NCI-H774 (cell line): ENCODE measurements at places on chromosomes 13 and 19.

DNA sequence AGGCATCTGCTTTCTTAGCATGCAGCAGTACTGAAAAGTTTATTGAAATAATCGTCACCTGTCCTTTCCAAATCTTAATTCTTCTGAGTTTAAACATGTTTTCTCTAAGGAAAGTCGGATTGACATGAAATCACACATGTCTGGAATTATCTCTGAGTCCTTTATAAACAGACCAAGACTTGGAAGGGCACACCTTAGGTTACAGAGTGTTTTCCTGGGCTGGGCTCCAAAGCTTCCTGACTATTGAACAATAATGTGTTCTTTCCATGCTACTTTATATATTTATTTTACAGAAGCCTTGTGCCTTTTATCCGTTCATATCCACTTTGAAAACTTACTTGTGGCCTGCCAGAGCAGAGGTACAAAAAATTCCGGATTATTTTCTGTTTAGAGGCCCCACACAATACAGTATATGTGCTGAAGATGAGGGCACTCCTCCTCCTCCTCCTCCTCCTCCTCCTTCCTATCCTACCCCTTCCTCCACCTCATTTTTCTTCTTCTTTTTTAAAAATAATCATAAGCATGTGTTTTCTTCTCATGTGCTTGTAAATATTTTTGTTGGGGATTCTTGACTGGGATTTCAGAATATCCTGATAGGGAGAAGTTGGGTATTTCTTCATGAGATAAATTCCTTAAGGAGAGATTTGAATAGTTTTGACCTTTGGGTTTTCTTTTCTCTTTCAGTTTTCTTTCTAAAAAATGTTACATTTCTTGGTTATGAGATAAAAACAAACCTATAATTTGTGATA lies 52.3 kb downstream of the LRCH1 start:
- no peak for DNase-seq

DNA sequence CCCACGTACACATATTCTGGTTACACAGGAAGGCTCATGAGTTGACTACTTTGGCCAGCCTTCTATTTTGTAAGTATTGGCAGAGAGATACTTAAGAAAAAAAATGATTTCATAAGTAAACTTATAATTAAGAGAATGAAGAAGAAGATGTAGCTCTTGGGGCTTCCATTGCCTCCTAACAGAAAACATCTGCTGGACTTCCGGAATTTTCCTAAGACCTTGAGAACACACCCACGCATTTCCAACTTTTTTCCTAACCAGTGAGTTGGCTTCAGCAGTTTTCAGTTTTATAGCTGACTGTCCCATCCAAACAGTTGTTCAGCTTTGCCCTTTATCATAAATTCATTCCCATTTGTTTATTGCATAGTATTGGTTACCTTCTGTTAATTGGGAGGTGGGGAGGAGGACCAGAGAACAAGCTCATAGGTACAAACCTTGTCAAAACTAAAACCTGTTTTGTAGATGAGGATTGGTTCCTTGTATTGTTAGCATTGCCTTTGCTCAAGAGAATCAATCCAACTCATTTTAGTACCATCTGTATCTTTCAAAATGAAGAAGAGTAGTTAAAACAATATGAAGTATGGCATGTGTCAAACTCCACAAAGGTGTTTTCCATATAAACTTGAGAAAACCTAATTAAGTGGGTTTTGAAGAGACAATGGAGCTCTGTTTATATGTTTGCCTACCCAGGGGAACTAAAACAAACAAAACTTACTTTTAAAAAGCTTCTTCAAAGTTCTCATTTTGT lies 93.9 kb downstream of the COL4A2 start:
- no peak for DNase-seq

DNA sequence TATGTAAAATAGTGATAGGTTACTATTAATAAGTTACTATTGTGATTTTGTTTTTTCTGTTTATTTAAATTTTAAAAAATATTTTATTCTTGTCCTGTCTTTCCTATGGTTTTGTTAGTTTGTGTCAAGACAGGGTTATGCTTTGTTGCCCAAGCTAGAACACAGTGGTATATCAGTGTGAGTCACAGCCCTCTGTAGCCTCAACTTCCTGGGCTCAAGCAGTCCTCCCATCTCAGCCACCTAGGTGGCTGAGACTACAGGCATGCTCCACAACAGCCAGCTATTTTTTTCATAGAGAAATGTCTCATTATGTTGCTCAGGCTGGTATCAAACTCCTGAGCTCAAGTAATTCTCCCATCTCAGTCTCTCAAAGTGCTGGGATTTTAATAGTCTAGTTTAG lies 99.5 kb downstream of the ZNF675 start:
- DNase-seq, result no peak

GRCh38 chr13:99905224-99905623 lies 66.3 kb downstream of the ZIC5 start:
- DNase-seq, result no peak

DNA sequence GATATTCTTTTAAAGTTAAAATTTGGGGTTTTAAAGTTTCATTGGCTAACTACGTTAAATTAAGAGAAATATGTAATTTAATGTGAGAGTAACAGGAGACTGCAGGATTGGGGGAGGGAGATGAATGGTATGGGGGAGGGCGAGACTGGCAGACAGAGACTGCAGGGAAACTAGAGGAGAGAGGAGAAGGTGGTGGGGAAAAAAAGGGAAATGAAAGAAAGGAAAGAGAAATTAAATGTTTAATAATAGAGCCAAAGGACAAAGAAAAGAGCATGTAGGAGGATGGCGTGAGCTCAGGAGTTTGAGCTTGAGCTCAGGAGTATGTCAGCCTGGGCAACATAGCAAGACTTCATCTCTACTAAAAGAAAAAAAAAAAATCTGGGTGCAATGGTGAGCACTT lies 115.9 kb downstream of the RFC3 start:
- no peak for DNase-seq

GRCh38 chr19:2952953-2953481 lies 8.2 kb upstream of the ZNF77 start:
- no peak for DNase-seq
